ENCODE measurements at places on chromosomes 11 and 22. TPM values are rescaled to one million over a fixed set of nuclear protein-coding genes. Genes with fewer than 3 reads are reported as not detected.
A peak's percentile ranks its signal among the peaks of the same experiment; 100 is the strongest.

NOX4 gene
- total RNA-seq: 1.9 TPM

SLC7A4 gene
- total RNA-seq: 5.6 TPM

DNA sequence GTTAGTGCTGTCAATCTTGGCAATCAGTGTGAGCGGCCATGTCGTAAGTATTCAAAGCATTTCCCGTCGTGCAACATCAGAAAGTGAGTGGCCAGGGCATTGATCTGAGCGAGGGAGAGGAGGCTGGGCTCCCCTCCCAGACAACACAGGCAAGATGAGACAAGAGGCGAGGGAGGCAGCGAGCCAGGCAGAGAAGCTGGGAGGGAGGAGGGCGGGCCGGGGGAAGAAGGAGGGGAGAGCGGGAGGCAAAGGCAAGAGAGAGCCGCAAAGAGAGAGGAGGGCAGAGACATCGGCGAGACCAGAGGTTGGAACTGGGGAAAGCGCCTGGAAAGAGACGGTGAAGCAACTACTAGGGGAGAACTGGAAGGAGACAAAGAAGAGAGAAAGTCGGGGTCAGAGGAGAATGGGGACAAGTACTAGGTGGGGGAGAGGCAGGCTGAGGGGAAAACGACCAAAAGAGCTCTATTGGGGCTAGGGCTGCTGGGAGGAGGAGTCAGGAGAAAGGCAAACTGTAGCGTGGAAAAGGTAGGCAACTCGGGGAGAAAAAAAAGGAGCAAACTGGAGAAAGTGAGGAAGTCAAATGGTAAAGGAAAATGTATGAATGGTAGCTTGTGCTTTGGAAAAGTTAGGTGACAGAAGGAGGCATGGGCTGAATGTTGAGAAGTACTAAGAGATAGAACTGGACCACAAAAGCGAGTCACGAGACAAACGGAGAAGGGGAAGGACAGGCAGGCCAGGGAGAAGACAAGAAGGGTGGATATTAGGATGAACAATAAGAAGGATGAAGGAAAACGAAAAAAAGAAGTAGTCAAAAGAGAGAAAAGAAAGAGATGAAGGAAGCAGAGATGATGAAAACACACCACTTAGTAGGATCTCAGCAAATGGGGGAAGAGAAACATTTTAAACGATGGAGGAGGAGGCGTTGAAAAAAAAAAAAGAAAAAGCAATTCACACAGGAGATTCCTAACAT is 130.5 kb upstream of the C11orf58 start:
- peak; percentile 67 for DNase-seq

- DNase-seq: no peak
These were observed 919.1 kb downstream of the TBC1D22A start for GRCh38 chr22:47681411-47682165.

DNA sequence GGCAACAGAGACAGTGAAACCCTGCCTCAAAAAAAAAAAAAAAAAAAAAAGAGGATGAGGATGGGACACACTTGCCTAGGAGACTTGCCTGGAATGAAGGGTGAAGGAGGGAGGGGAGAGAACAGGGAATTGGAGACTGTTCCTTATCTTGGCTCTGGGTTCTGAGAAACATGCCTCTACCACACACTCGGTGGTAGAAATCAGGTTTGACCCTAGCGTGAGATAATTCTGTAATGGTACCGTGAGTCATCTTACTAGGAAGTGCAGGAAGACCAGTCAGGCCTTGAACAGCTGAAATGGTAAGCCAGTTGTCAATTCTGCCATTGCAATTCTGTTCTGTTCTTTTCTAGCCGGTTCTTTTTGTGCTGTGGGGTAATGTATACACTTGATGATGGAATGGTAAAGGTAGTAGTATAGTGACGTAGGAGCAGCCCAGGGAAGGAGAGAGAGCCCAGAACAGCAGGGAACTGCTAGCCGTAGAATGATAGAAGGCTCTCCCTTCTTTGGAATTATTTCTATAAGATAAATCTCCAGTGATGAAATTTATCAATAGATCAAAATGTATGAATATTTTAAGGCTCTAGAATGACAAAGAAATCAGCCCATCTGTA is 3.9 kb upstream of the AMBRA1 start:
- no peak for DNase-seq

DNA sequence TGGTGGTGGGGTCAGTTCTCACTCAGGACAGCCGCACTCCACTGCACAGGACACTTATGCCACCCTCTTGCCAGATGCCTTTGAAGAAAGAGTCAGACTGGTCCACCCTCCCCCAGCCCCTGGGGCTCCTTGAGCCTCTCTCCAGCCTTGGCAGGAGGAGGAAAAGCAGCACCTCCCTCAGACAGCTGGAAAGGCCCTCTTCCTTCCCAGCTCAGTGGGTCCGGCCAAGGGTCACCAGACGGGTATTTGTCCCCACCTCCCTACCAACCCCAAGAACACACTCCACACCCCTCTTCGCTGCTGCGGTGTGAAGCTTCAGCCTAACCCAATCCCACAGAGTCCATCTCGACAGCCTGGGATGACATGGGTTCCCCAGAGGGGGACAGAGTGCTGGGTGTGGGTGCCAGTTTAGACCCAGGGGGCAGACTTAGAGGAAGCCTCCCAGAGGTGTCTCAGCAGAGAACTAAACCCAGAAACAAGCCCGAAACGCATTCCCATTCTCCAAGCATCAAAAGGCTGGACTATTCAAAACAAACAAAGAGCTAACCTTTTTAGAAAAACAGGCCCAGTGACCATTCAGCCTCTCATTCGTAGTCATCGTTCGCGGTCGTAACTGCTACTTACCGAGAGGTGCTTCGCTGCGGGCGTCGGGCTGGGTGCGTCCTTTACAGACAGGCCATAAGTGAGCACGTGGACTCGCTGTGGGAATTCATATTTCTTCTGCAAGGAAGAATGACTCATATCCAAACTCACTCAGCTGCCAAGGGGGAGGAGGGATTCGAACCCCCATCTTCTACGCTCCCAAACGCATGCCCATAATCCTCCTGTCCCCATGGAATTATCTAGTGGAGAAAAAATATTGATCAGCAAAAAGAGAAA is 57.5 kb upstream of the ANO1 start:
- DNase-seq: no peak

Measured in mucosa of gallbladder (tissue), 1 donor.